CD4-positive, alpha-beta T cell treated with Interleukin-17A for 1 hour (primary cell): ENCODE measurements at places on chromosomes 6 and 20.

DNA sequence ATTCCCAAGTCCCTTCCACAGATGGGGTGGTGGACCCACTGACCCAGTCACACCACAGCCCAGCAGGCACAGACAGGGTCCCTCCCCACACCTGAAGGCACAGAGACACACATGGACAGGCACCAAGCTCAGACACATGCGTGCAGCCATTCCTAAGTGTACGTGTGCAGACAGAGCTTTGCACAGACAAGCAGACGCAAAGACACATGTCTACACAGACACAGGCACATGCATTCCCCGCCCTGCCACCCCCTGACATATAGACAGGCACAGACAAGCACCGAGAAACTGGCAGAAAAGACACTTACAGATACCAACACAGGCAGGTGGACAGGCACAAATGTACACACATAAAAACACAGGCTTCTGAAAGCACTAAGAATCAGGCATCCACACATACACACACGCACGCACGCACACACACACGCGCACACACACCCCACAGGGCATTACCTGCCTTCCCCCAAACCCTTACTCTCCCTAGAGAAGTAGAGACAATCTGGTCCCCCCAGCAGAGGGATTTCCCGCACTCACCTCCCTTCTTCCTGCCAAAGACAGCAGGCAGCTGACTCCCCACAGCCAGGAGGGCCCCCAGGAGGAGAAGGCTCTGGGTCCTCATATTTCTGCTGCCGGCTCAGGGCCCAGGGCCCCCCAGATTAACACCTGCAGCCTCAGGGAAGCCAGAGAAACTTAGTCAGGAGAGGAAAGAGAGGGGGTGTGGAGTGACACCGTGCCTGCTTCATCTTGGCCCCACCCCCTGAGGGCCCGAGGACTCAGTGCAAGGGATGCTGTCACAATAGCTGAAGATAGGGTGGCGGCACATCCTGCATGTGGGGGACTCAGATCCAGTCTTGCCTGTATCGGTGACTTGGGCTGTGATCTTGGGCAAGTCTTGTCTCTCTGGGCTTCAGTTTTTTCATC lies at the start of gene WFDC5:
TSS of gene WFDC5 (minus strand) at position 710 of the 921 bp plus-strand sequence. CDS start at position 619, 91 bp downstream.
- DNase-seq, result no peak

DNA sequence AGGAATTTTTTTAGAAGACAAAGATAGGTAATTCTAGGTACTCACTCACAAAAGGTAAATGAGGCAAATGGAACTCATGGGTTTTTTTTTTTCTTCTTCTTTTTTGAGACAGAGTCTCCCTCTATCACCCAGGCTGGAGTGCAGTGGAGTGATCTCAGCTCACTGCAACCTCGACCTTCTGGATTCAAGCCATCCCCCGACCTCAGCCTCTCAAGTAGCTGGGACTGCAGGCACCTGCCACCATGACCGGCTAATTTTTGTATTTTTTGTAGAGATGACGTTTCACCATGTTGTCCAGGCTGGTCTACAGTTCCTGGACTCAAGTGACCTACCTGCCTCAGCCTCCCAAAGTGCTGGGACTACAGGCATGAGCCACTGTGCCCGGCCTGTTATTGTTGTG lies 126.1 kb downstream of the LRRC1 start:
- no peak for DNase-seq

DNA sequence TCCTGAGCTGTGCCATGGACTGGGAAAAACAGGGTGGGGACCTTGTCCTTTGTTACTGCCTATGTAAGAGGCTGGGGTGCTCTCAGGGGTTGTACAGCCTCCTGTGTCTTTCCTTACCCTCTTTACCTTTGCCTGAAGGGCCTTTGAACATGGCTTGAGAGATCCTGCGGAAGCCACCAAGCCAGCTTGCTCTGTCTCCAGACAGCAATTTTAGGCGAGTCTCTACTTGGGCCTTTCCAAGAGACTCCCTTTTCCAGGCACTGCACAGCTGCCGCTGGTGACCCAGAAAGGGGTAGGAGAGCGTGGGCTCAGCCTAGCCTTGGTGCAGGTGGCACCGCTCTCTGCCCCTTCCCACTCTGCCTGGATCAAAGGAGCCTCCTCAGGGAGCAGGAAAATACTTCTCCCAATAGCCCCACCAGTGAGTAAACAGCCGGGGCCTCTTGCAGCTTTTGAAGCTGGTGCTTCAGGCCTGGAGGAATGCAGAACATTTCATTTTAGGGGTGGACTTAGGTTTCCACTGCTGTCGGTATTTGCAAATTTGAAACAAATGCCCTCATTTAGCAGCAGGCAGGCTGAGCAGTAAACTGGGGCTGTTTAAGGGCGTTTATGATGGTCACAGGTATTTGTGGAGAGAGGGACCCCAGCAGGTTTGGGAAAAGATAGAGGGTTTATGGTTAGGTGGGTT lies 13.9 kb downstream of the PTK7 start:
- DNase-seq, result no peak

GRCh38 chr6:142671791-142672190 lies 273.2 kb downstream of the HIVEP2 start:
- DNase-seq, result no peak

DNA sequence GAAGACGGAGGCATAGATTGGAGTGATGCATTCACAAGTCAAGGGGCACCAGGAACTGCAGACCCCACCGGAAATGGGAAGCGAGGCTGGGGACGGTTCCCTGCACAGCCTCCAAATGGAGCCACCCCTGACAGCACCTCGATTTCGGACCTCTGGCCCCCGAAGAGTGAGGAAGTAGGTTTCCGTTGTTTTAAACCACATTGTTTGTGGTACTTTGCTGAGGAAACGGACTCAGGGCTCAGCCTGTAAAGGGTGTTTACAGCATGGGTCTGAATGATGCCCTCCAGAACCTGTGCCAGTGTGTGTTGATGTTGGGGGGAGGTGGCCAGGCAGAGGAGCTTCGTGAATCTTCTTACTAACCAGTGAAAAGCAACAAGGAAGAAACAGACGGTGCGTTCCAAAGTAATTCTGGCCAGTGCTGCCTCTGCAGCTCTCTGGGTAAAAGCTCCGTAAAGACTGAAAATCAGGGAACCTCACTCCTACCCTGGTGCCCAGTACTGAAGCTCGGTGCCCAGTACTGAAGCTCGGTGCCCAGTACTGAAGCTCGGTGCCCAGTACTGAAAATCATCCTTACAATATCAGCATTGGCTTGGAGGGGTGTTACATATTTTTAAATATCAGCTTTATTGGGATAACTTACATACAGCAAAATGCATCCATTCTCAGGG lies 30.1 kb upstream of the CCR6 start:
- DNase-seq, result no peak

GRCh38 chr6:143708889-143709288 lies 31.1 kb downstream of the PHACTR2 start:
- no peak for DNase-seq

GRCh38 chr20:23541330-23541729 lies 27.0 kb downstream of the CST9L start:
- DNase-seq, result no peak

- DNase-seq, result no peak
Observed at GRCh38 chr6:24004062-24004461, 122.0 kb upstream of the NRSN1 start.

GRCh38 chr20:61268024-61268423 lies 16.0 kb downstream of the CDH4 start:
- DNase-seq, result no peak

DNA sequence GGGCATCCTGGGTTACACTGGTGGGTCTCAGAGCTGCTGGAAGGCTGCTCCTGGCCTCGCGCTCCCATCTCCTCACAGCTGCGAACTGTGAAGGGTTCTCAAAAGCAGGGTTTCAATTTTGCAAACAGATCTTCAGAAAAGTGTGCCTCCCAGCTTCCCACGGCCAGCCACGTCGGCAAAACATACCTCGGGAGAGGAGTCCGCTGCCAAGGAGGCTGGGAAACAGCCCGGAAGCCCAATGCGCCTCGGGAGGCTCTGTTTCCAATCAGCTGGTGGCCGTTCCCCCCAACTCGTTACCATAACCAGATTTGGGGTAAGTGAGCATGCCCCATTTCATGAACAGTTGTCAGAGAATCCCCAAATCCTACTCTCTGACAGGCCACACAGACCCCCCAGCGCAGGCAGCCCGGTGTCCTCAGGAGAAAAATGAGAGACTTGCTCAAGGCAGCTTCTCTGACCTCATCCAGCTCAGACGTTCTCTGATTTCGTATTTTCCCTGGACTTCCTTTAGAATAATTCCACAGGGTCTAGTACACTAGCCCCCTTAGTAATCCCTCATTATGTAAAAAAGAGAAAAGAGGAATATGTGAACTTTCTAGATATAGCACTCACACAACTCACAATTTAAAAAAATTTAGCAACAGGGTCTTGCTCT lies 98.4 kb downstream of the SNX5 start:
- DNase-seq, result no peak

DNA sequence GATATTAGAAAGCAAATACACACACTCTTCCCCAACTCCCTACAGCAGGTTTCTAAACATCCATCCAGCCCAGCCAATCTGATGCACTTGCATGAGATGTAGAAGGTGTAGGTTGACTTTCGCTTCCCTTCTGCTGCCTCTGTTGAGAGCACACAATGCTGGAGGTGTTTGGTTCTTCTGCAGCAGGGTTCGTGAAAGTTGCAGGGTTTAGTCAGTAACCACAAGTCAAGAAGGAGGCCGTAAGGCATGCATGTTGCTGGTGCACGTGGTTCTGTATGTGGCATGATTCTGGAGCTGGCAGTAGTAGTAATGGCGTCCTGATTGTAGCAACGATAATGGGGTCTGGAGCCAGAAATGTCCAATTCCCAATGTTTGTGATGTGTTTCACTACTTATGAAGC lies 53.0 kb downstream of the DEK start:
- DNase-seq, result peak; percentile 1

DNA sequence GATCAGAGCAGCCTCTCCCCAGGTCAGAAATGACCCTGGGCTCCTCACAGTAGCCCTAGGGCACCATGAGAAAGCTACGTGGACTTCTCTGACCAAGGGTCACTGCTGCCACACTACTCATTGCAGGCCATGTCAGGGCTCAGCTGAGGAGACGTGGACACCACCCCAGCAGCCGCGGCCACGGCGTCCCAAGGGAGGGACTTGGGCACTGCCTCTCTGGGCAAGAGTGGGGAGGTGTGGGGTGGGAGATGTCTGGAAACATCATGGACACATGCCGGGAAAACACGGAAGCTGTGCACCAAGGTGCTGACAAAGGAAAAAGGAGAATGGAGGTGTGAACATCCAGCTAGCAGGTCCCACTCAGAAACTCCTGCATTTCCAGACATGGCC lies 9.0 kb downstream of the GMEB2 start:
- no peak for DNase-seq

DNA sequence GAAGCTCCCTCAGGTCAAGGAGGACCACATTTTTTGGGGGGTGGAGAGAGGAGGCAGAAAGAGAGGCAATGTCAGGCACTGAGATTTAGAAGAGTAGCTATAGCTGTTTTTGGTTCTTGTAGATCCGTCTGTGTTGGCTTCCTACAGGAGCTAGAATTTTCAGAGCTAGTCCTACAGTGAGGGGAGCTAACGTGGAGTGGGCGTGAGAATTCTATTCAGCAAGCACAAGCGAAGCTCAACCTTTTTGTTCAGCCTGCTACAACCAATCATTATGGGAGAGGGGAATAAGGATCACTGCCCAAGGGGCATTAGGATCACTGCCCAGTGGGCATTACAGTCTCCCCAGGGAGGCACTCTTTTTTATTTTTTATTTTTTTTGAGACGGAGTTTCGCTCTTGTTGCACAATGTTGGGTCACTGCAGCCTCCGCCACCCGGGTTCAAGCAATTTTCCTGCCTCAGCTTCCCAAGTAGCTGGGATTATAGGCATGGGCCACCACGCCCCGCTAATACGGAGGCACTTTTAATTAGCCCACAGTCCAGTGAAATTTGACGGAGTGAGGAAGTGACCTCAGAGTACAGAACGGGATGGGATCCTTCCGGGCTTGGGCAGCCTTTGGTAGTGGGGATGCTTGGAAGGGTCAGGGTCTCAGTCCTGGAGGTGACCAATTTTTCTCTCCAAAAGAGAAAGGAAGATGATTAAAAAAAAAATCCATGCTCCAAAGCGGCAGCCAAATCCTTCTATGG lies 1.1 kb upstream of the PANK2 start:
- DNase-seq, result no peak

DNA sequence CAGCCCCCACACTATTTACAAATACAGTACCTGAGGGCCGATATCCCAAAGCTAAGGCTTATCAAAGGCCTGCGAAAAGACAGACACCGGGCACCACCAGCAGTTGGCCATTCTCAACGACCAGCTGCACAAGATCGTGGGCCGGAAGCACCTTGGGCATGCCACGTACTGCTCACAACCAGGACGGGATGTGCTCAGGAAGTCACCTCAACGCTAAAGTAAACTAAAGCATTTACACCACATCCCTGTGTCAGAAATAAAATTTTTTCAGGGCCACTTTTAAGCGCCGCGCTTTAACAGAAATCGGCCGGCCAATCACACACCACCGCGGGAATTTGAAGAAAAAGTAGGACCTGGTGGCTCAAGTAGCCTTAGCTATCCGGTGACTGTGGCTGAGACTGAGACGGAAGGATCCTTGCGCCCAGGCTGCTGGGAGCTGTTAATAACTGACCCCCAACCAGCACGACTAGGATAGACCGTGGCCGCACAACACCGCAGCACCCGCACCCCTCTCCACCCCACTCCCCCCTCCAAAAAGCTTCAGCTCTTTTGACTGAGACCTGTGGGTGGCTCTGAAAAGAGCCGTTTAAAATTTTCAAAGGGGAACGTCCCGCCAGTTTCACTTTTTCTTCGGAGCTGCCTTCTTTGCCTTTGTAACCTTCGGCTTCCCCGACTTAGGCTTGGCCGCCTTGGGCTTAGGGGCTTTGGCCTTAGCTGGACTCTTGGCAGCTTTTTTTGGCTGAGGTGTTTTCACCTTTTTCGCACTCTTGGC lies 131.2 kb upstream of the BTN3A2 start:
- peak; percentile 83 for DNase-seq

DNA sequence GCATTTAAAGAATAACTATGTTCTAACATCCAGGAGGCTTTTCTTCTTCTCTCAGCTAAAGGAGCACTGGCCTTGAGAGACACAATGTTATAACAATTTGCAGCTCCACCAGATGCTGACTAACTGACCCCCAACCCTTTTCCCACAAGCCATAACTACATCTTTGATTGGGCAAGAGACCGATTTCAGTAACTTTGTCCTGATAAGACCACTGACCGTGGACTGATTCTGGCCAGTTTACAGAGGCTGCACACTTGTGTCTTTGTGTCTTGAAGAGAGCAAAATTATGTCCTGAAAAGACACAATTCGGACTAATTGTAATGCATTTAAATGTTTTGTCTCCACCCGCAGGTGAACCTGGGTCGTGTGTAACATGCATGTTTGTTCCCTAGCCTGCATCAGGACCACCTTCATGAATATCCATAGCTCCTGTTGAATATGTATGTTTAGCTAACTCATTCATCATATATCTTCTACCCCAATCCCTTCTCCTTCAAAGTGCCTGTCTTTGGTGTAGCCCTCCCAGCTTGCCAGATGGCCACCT lies 22.3 kb downstream of the ABRACL start:
- DNase-seq, result peak; percentile 13

- DNase-seq, result no peak
Observed at GRCh38 chr6:163764565-163764964, 350.0 kb downstream of the QKI start.

GRCh38 chr6:159149641-159150040 lies 19.6 kb upstream of the FNDC1 start:
- no peak for DNase-seq
